IMR-90 (cell line): ENCODE measurements at places on chromosomes 4 and X. TPM values are rescaled to one million over a fixed set of nuclear protein-coding genes. Genes with fewer than 3 reads are reported as not detected.
A peak's percentile ranks its signal among the peaks of the same experiment; 100 is the strongest.

DNA sequence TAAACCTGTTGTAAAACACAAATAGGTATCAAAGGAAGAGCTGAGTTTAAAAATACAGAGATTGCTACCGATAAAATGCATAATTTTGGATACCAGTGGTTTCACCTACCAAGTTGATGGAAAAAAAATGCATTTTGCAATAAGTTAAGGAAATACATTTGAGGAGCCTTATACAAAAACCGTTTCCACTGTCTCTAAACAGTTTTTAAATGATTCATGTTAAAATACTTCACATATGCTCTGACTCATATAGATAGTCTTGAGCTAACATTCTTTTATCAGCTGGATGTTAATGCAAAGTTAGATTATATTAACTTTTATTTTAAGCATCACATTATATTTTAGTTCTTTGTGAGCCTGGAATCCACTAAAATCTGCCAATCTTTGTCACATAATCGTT, 50.6 kb upstream of the ANKRD17 start:
- H3K4me1 ChIP-seq, result peaks cover 4% of the 10 kb centered on the region
- no peaks in the 10 kb centered on the region for H3K27me3 ChIP-seq
- H3K27ac ChIP-seq, result peak overlapping the region; percentile 87; the same call in 1 of the 2 replicates
- H3K4me3 ChIP-seq, result no peak overlapping the region
- peak; percentile 77 for DNase-seq

GRCh38 chr4:151786158-151786495, 25.3 kb upstream of the GATB start:
- H3K36me3 ChIP-seq, result no peaks in the 10 kb centered on the region
- H3K27me3 ChIP-seq, result peaks cover 13% of the 10 kb centered on the region
- H3K4me1 ChIP-seq, result no peaks in the 10 kb centered on the region
- no peak overlapping the region for H3K27ac ChIP-seq
- no peak for DNase-seq

DNA sequence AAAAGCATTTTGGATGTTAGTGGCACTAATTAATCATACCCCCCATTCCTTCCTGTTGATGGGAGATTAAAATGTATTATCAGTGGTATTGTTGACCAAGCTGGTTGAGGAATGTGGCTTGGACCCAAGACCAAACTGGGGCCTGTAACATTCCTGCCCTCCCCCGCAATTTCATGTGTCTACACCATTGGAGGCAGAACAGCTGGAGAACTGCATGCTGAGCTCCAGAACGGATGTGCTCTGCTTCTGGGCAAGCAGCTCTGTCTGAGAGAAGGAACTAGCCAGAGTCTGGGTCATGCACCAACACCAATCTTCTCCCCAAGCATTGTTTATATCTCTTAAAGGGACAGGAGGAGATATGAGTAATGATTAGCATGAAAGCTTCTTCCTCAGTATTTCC, 185.5 kb downstream of the CEP135 start:
- DNase-seq, result peak; percentile 43
- no peak overlapping the region for H3K27ac ChIP-seq
- no peaks in the 10 kb centered on the region for H3K27me3 ChIP-seq
- no peak overlapping the region for H3K4me3 ChIP-seq
- H3K4me1 ChIP-seq, result no peaks in the 10 kb centered on the region; the same call in 1 of the 2 replicates

DNA sequence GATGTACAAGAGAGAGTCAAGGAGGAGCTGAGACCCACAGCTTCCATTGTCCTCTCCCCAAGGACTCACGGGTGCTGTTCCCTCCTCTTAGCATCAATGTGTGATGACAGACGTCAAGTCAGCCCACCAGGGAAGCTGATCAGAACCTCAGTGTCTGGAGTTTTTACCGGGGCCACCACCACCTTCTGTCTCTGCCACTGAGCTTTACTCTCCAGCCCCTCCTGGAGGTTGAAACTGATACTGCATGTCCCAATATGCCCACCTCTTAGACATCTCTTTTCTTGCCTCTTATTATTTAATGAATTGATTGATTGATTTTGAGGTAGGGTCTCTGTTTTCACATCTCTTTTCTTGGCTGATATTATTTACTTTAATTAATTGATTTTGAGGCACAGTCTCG, 10.3 kb upstream of the AKAP17A start:
- DNase-seq, result no peak
- no peak overlapping the region for H3K27ac ChIP-seq
- H3K4me3 ChIP-seq, result no peak overlapping the region
- H3K4me1 ChIP-seq, result no peaks in the 10 kb centered on the region

The TMEM47 gene
- 105 and 134 TPM in 2 replicates for total RNA-seq

DNA sequence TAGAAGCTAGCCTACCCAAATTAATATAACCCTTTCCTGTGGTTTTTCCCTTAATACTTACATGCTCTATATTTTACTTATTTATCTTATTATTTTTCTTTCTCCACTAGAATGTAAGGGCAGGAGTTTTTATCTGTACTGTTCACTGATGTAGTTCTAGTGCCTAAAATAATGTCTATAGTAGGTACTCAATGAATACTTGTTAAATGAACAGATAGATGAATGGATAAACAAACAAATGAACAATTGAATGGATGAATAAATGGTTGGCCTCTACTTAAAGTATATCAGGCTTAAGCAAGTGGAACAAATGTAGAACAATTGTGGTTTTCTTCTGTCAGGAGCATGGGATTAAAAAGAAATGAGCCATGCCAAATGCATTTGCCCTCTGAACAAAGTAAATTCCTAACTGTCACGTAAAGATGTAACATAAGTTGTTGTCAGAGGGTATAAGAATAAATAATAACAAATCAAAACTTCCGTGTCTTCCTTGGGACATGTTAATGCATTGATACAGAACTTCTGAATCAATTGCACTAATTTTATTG, 54.1 kb downstream of the SYTL5 start:
- H3K4me1 ChIP-seq, result no peaks in the 10 kb centered on the region
- no peaks in the 10 kb centered on the region for H3K36me3 ChIP-seq
- no peak for DNase-seq
- no peaks in the 10 kb centered on the region for H3K27me3 ChIP-seq

- H3K27ac ChIP-seq, result no peak overlapping the region
- H3K36me3 ChIP-seq, result no peaks in the 10 kb centered on the region
- H3K4me3 ChIP-seq, result no peak overlapping the region
- H3K4me1 ChIP-seq, result no peaks in the 10 kb centered on the region
Measured at GRCh38 chr4:36349938-36350549, 68.6 kb downstream of the DTHD1 start.

GRCh38 chrX:68794461-68794860, 34.4 kb upstream of the EFNB1 start:
- DNase-seq, result no peak
- no peak overlapping the region for H3K27ac ChIP-seq
- no peaks in the 10 kb centered on the region for H3K36me3 ChIP-seq
- H3K4me1 ChIP-seq, result no peaks in the 10 kb centered on the region
- H3K27me3 ChIP-seq, result peaks cover 30% of the 10 kb centered on the region
- H3K4me3 ChIP-seq, result no peak overlapping the region

DNA sequence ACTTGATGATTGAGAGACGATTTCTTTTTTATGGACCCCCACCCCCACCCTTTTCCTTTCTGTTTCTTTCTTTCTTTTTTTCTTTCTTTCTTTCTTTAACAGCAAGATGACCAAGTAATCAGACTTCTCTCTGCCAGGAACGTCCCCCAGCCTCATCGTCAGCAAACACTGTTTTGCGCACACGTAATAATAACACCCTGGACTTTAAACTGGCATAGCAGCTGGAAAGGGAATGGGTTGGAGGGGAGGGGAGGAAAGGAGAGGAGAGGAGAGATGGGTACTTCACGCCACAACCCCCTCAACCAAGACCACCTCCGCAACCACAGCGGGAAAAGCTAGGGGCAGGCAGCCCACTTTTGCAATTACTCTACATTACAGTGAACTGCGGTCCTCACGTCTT, 1.1 kb downstream of the GABRA2 start:
- peaks cover 27% of the 10 kb centered on the region for H3K27me3 ChIP-seq
- no peaks in the 10 kb centered on the region for H3K36me3 ChIP-seq
- peak overlapping the region; percentile 45; the same call in 1 of the 2 replicates for H3K4me3 ChIP-seq
- no peak overlapping the region for H3K27ac ChIP-seq
- no peaks in the 10 kb centered on the region for H3K4me1 ChIP-seq
- DNase-seq, result no peak

- DNase-seq, result peak; percentile 71
Measured at GRCh38 chrX:134469486-134469885, 9.5 kb downstream of the HPRT1 start.

DNA sequence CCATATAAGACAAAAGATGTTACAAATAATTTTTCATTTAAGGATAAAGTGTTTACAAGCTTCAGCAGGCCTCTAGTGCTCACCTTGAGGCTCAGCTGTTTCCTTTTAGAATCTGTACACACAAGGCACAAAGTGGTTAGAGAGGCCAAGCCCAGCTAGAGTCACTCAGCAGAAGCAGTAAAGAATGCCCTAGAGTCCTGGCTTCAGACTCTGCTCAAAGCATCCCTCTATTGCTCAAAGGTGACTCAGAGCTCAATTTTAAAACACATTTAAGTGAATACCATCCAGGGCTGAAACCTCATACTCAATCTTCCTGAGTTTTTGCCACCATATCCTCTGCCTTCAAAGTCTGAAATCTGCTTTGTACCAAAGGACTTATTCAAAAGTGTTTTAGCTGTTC, 22.6 kb upstream of the PHF8 start:
- no peak overlapping the region for H3K4me3 ChIP-seq
- no peaks in the 10 kb centered on the region for H3K4me1 ChIP-seq
- H3K36me3 ChIP-seq, result no peaks in the 10 kb centered on the region
- H3K27me3 ChIP-seq, result no peaks in the 10 kb centered on the region
- H3K27ac ChIP-seq, result no peak overlapping the region

DNA sequence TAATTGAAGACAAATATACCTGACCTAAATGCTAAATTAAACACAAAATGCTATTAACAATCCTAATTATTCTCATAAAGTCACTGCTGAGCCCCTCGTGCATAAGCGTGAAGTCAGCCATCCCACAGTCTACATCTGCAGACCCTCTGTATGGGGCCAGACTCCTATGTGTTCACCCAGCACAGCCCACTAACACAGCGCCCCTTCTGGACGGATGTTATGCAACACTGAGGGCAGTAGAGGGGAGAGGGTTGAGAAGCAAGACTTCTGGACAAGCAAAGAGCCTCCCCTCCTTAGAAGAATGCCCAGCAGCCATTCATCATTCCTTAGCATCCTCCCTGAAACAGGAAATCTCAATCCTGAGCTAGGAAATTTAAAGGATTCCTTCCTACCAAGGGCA, 7.9 kb downstream of the TRPC3 start:
- H3K27me3 ChIP-seq, result no peaks in the 10 kb centered on the region
- peaks cover 10% of the 10 kb centered on the region for H3K4me1 ChIP-seq
- H3K36me3 ChIP-seq, result no peaks in the 10 kb centered on the region
- DNase-seq, result no peak

DNA sequence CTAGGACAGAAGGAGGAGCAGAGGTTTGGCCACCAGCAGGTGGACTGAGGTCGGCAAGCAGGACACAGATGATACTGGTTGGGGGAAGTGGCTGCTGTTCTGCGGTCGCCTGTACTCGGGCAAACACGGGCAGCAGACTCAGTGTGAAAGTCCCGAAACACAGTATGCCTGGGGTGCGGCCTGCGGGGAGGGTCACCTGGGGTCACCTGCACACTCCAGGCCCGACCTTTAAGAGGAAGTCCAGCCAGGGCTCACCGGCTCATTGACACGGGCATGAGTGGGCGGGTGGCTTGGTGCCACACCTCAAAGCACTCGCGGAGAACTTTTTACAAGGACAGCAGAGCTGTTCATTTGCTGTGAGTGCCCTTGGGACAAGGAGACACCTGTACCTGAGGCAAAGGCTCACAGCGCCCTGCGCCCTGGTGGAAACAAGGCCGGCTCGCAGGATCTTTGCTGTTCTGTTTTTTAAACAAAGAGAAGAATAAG, 71.5 kb upstream of the MXD4 start:
- peaks cover 15% of the 10 kb centered on the region for H3K27me3 ChIP-seq
- H3K4me1 ChIP-seq, result peaks cover 10% of the 10 kb centered on the region
- H3K27ac ChIP-seq, result no peak overlapping the region
- DNase-seq, result no peak
- H3K4me3 ChIP-seq, result no peak overlapping the region
- no peaks in the 10 kb centered on the region for H3K36me3 ChIP-seq

- H3K4me3 ChIP-seq, result no peak overlapping the region
- H3K36me3 ChIP-seq, result peaks cover 21% of the 10 kb centered on the region
Measured at GRCh38 chr4:52711272-52711671, 40.0 kb downstream of the ERVMER34-1 start.

- DNase-seq, result peak; percentile 34
- no peaks in the 10 kb centered on the region for H3K27me3 ChIP-seq
- H3K27ac ChIP-seq, result no peak overlapping the region
- peaks cover 5% of the 10 kb centered on the region for H3K4me1 ChIP-seq
Measured at GRCh38 chr4:11548597-11549082, 119.9 kb upstream of the HS3ST1 start.

DNA sequence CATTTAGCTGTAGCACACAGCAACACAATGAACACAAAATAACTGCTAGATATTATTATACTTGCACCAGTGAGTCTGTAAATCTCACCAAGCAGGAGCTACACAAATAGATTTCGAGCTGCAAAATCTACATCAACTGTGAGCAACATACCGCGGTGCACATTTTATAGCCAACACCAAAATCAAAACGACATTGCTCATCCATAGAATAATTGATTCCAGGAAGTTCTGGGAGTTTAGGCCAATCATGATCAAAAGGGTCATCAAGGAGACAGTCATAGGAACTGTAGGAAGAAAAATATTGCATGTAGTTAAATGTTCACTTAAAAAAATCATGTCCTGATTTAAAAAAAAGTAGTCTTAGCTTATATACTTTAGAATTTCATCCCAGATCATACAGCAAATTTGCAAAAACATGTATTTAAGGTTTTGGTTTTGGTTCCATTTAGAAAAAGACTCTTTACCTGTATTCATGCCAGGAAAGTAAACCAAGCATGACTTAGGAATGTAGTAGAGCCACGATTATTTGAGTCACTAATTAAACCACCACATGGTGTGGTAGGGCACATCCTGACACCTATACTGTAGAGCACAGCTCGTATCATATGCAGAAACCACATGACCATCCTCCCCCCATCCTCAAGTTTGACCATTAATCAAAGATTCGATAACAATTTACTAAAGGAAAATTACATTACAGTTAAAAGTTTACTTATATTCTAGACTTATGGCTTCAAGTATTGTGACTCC, 250.4 kb downstream of the ADAMTS3 start:
- no peak overlapping the region for H3K27ac ChIP-seq
- H3K4me1 ChIP-seq, result 0 out of 2 replicates have a peak, but pooled peaks cover 4% of the 10 kb centered on the region
- no peak overlapping the region for H3K4me3 ChIP-seq
- H3K27me3 ChIP-seq, result no peaks in the 10 kb centered on the region

DNA sequence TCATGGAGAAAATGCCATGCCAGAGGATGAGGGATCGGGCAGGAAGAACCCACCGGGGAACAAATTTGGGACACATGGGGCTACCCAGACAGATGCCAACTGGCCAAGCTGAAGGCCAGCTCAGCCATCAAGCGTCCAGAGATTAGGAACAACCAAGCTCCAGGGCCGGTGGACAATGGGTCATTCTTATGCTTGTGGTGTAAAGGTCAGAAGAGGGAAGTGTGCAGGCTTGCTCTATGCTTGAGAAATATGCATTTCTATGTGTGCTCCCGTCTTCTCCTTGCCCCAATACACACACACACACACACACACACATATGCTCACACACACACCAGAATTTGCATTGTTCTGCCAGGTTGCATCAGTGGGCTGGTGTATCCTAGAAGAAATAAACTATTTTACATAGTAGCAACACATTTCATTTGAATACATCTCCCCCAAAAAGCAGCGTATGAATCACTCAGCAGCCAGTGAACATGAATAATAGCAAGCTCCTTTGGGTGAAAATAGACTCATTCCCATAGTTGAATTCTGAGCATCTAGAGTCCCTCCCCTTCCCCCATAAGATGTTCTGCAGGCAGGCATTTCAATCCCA, 201.9 kb upstream of the PPARGC1A start:
- peak overlapping the region; percentile 24 for H3K27ac ChIP-seq
- DNase-seq, result peak; percentile 62
- H3K27me3 ChIP-seq, result no peaks in the 10 kb centered on the region
- H3K4me1 ChIP-seq, result peaks cover 14% of the 10 kb centered on the region
- no peak overlapping the region for H3K4me3 ChIP-seq
- H3K36me3 ChIP-seq, result no peaks in the 10 kb centered on the region

The GUCY1B1 gene
- total RNA-seq, result 2.8 and 2.9 TPM in 2 replicates
